ENCODE measurements at places on chromosomes 7 and 10.

DNA sequence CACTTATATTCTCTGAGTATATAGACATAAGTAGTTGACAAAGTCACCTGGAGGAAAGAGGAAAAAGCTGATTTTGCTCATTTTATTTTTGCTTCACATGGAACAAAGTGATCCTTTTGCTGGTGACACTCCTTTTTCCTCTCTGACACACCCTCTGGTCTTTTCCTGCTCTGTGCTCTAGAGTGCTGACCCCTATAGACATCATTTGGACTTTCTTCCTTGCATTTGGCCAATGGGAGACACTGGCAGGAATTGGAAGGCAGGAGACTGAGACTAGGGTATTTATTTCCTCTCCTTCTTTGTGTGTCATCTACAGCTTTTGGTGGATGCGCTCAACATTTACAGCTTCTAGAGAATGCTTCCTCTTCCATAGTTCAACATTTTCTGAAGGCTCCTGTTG, 1078.1 kb downstream of the SORCS1 start:
- H3K27me3 ChIP-seq = no peaks in the 10 kb centered on the region
- no peak overlapping the region for H3K27ac ChIP-seq
- no peak overlapping the region for H3K4me3 ChIP-seq
- no peaks in the 10 kb centered on the region for H3K36me3 ChIP-seq
- H3K4me1 ChIP-seq = no peaks in the 10 kb centered on the region

DNA sequence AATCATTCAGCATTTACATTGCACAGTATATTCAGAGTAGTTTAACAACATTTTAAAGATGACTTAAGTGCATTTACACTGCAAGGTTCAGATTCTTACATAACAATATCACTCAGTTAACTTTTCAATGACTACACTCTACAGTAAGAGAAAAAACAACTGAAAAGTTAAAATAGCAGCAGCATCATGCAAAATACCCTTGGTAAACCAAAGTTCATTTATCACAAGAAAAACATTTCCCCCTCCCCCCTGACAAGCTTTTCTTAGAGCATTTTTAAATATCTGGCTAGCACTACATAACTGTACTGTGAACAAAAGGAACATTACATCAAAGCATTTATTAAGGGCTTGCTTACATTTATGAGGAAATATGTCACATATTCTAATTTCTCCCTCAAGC, 179.5 kb upstream of the HGF start:
- H3K27me3 ChIP-seq = no peaks in the 10 kb centered on the region
- H3K36me3 ChIP-seq = no peaks in the 10 kb centered on the region
- H3K4me1 ChIP-seq = no peaks in the 10 kb centered on the region
- no peak overlapping the region for H3K27ac ChIP-seq

DNA sequence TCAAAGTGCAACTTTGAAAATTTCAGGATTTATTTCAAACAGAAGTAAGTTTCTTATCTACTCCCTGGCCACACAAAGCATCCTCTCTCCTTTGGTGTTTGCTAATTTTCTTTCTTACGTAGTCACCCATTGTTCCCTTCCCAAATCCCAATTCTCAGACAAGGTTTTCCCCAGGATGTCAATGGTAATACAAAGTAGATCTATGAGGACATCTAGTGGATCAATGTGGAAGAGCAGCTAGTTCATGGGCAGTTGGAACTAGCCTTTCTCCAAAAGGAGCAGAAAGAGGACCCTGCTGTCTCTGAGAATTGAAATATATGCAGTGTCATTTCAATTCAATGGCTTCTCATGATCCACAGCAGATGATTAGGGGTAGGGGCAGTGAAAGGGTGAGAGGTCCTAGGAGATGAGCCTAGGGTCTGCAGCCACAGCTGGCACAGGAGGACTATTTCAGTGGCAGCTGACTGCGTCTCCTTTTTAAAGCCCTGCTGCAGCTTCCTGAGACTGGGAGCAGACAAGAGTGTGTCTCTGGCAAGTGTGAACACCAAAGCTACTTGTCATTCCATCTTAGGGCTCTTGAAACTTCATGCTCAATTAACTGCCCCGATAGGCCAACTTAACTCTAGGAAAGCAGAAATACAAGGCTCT, 632.6 kb downstream of the KCNMA1 start:
- no peak for ATAC-seq
- no peak overlapping the region for H3K27ac ChIP-seq
- no peaks in the 10 kb centered on the region for H3K27me3 ChIP-seq
- H3K36me3 ChIP-seq = no peaks in the 10 kb centered on the region
- H3K4me1 ChIP-seq = peaks cover 9% of the 10 kb centered on the region

- H3K4me1 ChIP-seq = peaks cover 53% of the 10 kb centered on the region
- H3K27me3 ChIP-seq = no peaks in the 10 kb centered on the region
- no peak for ATAC-seq
- no peak overlapping the region for H3K27ac ChIP-seq
Measured at GRCh38 chr10:12583891-12584595, 234.7 kb downstream of the CAMK1D start.

- H3K4me1 ChIP-seq = no peaks in the 10 kb centered on the region
- H3K36me3 ChIP-seq = no peaks in the 10 kb centered on the region
- peaks cover 16% of the 10 kb centered on the region for H3K27me3 ChIP-seq
- no peak for ATAC-seq
- no peak overlapping the region for H3K27ac ChIP-seq
Measured at GRCh38 chr7:22363756-22364422, 6.9 kb upstream of the RAPGEF5 start.

DNA sequence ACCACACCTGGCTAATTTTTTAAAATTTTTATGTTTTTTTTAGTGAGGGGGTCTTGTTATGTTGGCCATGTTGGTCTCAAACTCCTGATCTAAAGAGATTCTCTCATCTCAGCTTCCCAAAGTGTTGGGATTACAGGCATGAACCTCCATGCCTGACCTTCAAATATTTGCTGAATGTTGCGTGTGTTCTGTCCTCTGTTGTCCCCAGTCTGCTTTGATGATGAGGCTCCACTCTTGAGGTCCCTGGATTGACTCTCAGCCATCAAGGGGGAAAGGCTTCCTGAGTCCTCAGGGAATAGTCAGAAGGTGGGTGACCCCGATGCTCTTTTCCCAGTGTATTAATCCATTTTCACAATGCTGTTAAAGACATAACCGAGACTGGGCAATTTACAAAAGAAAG, 26.0 kb downstream of the LYZL2 start:
- no peak for ATAC-seq
- H3K27me3 ChIP-seq = peaks cover 36% of the 10 kb centered on the region
- peaks cover 11% of the 10 kb centered on the region for H3K36me3 ChIP-seq
- no peak overlapping the region for H3K4me3 ChIP-seq
- H3K27ac ChIP-seq = no peak overlapping the region

GRCh38 chr7:117639966-117640365, 160.1 kb downstream of the CFTR start:
- no peaks in the 10 kb centered on the region for H3K36me3 ChIP-seq
- no peaks in the 10 kb centered on the region for H3K27me3 ChIP-seq
- no peak overlapping the region for H3K4me3 ChIP-seq
- H3K27ac ChIP-seq = no peak overlapping the region
- no peaks in the 10 kb centered on the region for H3K4me1 ChIP-seq

DNA sequence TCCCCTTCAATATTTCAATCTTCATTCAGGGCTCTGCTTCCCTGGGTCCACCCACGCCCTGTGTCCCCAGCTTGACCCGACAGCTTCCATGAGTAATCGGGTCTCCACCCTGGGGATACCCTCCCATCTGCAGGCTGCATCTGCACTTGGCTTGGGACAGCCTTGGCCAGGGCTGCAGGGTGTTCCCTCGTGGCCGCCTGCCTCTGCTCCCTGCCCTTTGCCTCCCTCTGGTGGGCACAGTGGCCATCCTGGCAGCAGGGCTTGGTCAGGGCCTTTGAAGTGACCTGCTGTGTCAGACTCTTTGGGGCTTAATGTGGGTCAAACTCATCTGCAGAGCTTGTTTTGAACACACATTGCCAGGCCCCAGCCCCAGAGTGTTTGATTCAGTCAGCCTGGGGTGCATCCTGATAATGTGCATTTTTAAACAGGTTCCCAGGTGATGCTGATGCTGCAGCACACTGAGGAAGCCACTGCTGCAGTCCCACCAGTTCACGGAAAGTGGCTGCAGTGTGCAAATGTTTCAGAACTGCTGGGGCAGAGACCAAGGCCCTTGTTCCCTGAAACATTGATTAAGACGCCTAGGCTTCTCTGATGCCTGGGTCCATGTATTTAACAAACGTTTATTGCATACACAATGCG, 80.7 kb upstream of the SEC61G start:
- peak; percentile 36 for ATAC-seq
- H3K36me3 ChIP-seq = no peaks in the 10 kb centered on the region
- no peak overlapping the region for H3K27ac ChIP-seq
- no peaks in the 10 kb centered on the region for H3K4me1 ChIP-seq
- H3K4me3 ChIP-seq = no peak overlapping the region

- H3K27me3 ChIP-seq = no peaks in the 10 kb centered on the region
- H3K4me1 ChIP-seq = peaks cover 82% of the 10 kb centered on the region
- no peak for ATAC-seq
- peak overlapping the region; percentile 10 for H3K27ac ChIP-seq
Measured at GRCh38 chr10:43402176-43402575, 6.8 kb downstream of the HNRNPF start.

GRCh38 chr7:28176174-28176573, 4.4 kb downstream of the JAZF1 start:
- H3K4me1 ChIP-seq = peaks cover 54% of the 10 kb centered on the region
- no peak for ATAC-seq
- H3K27ac ChIP-seq = peak overlapping the region; percentile 80
- H3K36me3 ChIP-seq = no peaks in the 10 kb centered on the region

GRCh38 chr7:73850781-73851207, 8.5 kb upstream of the METTL27 start:
- H3K27me3 ChIP-seq = peaks cover 39% of the 10 kb centered on the region
- H3K4me3 ChIP-seq = no peak overlapping the region
- peaks cover 32% of the 10 kb centered on the region for H3K4me1 ChIP-seq
- no peaks in the 10 kb centered on the region for H3K36me3 ChIP-seq

GRCh38 chr10:108598831-108599230, 1324.5 kb downstream of the XPNPEP1 start:
- no peaks in the 10 kb centered on the region for H3K27me3 ChIP-seq
- H3K27ac ChIP-seq = peak overlapping the region; percentile 81
- no peak for ATAC-seq
- peaks cover 24% of the 10 kb centered on the region for H3K4me1 ChIP-seq

DNA sequence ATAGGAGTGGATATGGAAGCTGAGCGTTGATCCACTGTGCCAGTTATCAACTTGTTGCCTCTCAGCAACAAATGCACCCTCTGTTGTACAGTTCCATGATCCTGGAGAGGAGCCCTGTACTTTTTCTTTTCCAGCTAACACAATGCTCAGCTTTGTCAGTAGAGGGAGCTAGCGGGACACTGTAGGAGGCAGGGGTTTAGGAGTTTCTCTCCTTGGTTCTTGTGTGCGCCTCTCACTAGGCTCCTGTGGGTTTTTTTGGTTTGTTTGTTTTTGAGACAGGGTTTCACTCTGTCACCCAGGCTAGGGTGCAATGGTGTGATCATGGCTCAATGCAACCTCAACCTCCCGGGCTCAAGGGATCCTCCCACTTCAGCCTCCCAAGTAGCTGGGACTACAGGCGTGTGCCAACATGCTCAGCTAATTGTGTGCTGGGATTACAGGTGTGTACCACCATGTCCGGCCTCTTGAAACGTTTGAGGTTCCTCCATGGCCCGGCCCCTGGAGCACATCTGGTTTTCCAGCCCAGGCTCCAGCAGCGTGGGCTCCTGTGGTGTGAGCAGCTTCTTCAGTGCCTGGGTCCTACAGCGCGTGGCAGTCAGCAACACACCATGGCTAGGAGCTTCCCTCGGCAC, 12.0 kb upstream of the MARVELD1 start:
- no peak overlapping the region for H3K4me3 ChIP-seq
- peaks cover 9% of the 10 kb centered on the region for H3K27me3 ChIP-seq
- peak; percentile 66 for ATAC-seq
- H3K36me3 ChIP-seq = no peaks in the 10 kb centered on the region
- H3K27ac ChIP-seq = no peak overlapping the region
- no peaks in the 10 kb centered on the region for H3K4me1 ChIP-seq

DNA sequence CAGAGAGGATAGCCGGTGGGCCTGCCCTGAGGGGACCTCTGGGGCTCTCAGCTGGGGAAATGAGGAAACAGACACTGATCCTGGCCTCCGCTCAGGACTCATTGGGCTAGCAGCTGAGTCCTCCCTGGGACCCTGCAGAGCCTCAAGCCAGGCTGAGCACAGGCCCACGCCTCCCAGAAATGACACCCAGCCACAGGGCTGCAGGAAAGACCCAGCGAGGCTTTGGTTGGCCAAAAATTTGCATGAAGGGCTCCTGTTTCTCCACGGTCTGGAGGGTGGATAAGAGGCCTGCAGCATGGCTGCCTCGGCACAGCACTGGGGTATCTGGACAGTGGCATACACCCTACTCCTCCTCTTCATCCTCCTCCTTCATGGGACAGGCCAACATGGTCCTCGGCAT, 60.4 kb downstream of the ZNF33B start:
- H3K36me3 ChIP-seq = peaks cover 6% of the 10 kb centered on the region
- peak; percentile 36 for ATAC-seq
- no peaks in the 10 kb centered on the region for H3K27me3 ChIP-seq
- no peak overlapping the region for H3K27ac ChIP-seq
- H3K4me3 ChIP-seq = no peak overlapping the region
- no peaks in the 10 kb centered on the region for H3K4me1 ChIP-seq

GRCh38 chr7:117045927-117046710, 92.8 kb downstream of the ST7 start:
- ATAC-seq = no peak
- peaks cover 49% of the 10 kb centered on the region for H3K4me1 ChIP-seq
- peaks cover 23% of the 10 kb centered on the region for H3K36me3 ChIP-seq
- H3K4me3 ChIP-seq = no peak overlapping the region
- H3K27ac ChIP-seq = no peak overlapping the region

DNA sequence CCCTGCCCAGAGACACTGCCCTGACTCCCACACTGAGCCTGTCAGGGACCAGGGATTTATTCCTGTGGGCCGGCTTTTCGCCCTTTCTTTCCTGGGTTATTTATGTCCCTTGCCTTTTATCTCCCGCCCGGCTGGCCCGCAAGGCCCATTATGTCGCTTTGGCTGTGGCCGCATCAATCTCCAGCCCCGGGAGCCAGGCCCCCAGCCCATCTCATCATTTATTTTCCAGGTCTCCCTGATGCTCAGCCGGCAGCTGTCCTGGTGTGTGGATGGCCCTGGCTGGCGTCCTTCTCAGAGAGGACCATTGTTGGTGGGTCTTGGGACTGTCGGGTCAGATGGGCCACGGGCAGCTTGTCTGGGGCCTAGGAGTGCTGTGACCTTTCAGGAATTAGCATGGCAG, 82.3 kb downstream of the FAM241B start:
- peaks cover 52% of the 10 kb centered on the region for H3K27me3 ChIP-seq
- H3K4me1 ChIP-seq = no peaks in the 10 kb centered on the region
- H3K27ac ChIP-seq = no peak overlapping the region
- H3K4me3 ChIP-seq = no peak overlapping the region
- no peak for ATAC-seq

DNA sequence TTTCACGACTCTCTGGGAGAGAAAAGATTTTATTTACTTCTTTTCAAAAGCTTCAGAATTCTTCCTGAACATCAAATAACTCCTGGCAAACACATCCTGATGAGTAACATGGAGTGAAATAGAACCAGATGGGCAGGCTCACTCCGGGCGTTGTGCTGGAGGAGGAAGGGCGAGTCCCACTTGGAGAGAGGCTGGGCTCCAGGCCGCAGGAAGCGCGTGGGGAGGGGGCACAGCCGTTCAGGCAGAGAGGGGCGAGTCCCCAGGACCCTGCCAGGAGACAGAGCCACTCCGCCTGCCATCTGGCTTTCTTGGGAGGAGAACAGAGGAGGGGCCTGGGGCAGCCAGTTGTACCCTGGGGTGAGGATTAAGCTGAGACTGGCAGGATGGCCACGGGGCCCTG, 265.9 kb upstream of the ZMIZ1 start:
- no peaks in the 10 kb centered on the region for H3K4me1 ChIP-seq
- no peak for ATAC-seq

GRCh38 chr7:946256-946996, 8.1 kb downstream of the ADAP1 start:
- no peak overlapping the region for H3K27ac ChIP-seq
- H3K4me3 ChIP-seq = no peak overlapping the region
- H3K4me1 ChIP-seq = peaks cover 38% of the 10 kb centered on the region
- no peak for ATAC-seq
- H3K36me3 ChIP-seq = peaks cover 29% of the 10 kb centered on the region
